Kidney glomerular epithelial cell (primary cell): ENCODE measurements at places on chromosomes 4 and X.
A peak's percentile ranks its signal among the peaks of the same experiment; 100 is the strongest.

GRCh38 chr4:71268166-71268565, 70.7 kb upstream of the SLC4A4 start:
- no peak for DNase-seq

DNA sequence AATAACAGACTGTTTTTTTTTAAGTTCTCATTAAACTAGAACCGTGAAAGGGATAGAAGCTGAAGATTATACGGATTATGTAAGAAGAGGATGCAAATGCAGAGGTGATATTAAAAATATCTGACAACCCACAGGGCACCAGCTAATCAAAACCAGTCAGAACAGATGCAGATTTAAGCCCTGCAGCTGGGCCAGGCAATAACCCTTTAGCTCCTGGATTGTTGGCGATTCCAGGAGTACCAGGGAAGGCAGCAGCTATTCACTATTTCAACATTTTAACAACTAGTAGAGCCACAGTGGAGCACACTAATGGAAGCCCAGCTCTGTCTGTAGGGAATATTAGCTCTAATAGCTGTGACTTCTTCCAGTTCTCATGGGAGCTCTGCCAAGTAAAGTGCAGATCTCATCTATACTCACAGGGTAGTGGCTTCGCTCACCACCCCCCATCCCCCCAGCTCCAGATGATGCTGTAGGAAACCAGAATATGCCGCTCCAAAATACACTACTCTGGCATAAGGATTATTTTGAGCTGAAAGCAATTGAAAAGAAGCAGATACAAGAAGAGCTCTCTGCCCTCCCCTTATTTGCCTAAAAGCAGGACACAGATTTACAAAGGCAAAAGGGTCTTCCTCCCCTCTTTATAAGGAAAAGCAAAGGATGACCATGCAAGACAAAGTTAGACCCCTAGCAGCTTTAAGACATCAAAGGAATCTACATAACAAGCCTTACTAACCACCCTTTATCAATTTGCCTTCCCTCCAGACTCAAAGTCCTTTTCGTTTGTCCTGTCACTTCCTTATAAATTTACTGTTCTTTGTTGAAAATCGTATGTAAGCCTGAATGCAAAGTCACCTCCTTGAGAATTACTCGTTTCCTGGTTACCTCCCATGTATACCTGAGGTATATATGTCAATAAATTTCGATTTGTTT, 13.7 kb downstream of the SCD5 start:
- no peak for DNase-seq

DNA sequence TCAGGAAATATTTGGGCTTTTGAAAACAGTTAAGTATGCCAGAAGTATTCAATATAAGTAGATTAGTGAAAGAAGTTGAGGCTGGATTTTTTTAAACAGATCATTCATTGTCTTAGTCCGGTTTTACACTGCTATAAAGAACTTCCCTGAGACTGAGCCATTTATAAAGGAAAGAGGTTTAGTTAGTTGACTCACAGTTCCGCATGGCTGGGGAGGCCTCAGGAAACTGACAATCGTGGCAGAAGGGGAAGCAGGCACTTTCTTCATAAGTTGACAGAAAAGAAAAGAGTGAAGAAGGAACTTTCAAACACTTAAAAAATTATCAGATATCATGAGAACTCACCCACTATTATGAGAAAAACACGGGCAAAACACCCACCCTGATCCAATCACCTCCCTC, 31.1 kb upstream of the CYLC1 start:
- DNase-seq, result no peak

GRCh38 chrX:49884290-49884862, 5.1 kb downstream of the USP27X start:
- DNase-seq, result peak; percentile 30

- no peak for DNase-seq
Measured at GRCh38 chr4:21991050-21991449, 42.5 kb upstream of the KCNIP4 start.

- DNase-seq, result no peak
Measured at GRCh38 chr4:2805712-2806389, 13.0 kb downstream of the SH3BP2 start.

GRCh38 chr4:147768113-147768512, 36.2 kb downstream of the ARHGAP10 start:
- DNase-seq, result peak; percentile 29

- DNase-seq, result no peak
Measured at GRCh38 chrX:72043636-72044035, 88.1 kb downstream of the RTL5 start.
